ENCODE measurements at places on chromosomes 13 and 19.

DNA sequence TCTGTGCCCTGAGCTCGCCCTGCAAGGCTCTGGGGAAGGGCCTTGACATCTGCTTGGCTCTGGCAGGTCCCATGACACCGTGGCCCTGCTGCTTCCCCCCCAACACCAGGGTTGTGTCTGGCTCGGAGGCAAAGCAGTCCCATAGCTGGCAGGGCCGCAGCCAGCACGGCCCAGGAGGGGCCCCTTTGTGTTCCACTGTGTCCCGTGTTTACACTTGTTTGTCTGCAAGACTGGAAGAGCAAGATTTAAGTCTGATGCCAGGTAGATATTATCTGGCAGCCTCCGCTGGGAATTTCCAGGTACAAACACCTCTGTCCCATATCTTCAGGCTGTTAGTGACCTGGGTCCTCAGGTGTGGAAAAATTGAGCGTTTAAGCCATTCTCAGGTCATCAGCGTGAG, 44.3 kb downstream of the MCF2L start:
- no peak for DNase-seq

- DNase-seq = no peak
Measured at GRCh38 chr19:49887665-49888509, 8.8 kb downstream of the IL4I1 start.

- no peak for DNase-seq
Measured at GRCh38 chr13:93286047-93286446, 59.4 kb downstream of the GPC6 start.

- DNase-seq = peak; percentile 42
Measured at GRCh38 chr19:50147462-50148423, 15.3 kb downstream of the IZUMO2 start.

GRCh38 chr13:50152224-50152623, 137.0 kb downstream of the KCNRG start:
- DNase-seq = no peak

DNA sequence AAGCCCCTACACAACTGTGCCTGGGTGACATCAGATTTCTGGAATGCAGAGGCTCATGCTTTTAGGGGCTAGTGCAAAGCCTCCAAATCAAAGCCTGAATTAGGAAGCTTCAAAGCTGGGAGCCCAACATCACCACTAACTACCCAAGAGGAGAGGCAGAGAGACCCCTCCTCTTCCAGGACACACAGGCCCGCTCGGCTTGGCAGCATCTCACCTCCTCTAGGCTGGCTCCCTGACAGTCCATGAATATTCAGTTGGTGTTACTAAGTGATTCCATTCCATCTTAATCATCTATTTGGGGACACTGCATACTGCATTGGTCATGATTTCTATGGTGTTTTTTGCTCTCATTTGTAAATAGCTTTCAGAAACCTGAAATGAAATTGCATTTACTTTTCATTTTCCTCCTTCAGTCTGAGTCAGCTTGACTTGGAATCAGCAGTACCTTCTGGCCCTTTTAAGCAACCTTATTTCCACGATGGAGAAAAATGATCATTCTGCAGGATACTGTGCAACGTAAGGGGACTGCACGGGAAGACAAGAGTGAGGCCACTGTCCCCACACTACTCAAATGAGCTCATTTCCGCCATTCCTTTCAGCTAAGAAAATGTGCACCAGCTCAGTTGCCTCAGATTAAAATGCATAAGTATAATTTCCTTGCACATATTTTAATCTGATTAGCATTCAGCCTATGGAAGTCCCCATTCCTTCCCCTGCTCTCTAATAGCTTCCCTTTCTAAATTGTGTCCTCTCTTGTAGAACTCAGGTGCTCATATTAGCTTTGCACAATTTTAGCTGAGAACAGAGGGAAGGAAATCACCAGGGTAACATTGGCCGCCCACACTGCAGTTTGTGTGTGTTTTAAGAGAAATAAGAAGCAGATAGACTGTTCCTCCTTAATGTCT, 219.9 kb downstream of the RFC3 start:
- no peak for DNase-seq

DNA sequence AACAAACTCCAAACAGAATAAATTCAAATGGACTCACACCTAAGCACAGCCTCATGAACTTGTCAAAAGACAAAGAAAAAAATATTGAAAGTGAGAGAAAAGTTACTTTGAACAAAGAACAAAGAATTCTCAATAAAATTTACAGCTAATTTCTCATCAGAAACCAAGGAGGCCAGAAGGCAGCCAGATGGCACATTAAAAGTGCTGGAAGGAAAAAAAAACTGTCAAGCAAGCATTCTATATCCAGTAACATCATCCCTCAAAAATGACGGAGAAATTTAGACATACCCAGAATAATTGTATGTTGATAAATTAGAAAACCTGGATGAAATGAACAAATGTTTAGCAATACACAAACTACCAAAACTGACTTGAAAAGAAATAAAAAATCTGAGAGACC, 129.8 kb upstream of the UQCRFS1 start:
- no peak for DNase-seq

GRCh38 chr13:73715911-73716510, 418.2 kb downstream of the KLF12 start:
- DNase-seq = no peak

- no peak for DNase-seq
Measured at GRCh38 chr19:58498316-58499020, 13.3 kb downstream of the SLC27A5 start.

- DNase-seq = no peak
Measured at GRCh38 chr19:49667473-49667872, 1.7 kb downstream of the BCL2L12 start.

- DNase-seq = no peak
Measured at GRCh38 chr19:3604987-3605343, 1.7 kb downstream of the TBXA2R start.

DNA sequence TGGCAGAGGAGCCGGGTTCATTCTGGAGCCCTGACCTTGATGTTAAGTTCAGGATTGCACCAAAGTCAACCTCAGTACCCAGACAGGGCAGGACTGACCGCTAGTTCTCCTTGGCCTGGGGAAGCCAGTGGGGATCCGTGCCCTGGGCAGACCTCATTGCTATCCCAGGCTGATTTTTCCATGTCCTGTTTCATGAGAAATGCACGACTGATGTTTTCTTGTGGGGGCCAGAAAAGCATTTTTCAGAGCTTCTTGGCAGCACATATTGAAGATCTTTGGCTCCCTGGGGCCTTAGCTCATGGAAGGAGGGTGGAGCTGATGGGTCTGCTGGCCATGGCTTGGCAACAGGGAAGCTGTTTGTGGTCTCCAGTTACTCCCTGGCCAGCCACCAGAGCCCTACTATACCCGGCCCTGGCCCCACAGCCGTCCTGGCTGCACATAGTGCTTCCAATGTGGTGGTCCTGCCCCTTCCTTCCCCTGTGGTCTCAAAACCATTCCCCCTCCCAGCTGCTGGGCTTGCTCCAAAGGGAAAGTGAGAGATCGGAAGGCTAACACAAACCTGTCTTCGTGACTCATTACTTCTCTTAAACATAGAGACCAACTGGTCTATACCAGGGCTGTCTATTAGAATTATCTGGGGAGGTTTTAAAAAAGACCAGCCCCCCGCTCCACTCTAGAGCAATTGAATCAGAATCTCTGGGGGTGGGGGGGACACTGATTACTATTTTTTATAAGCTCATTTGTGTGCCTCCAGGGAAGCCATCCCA, 11.2 kb downstream of the IL17D start:
- peak; percentile 89 for DNase-seq

GRCh38 chr19:3538965-3539755, at the start of gene TEKTIP1:
Gene TEKTIP1, plus strand, starts transcription at chr19:3539174. Its CDS starts 4 bp downstream, at chr19:3539178.
- DNase-seq = no peak

DNA sequence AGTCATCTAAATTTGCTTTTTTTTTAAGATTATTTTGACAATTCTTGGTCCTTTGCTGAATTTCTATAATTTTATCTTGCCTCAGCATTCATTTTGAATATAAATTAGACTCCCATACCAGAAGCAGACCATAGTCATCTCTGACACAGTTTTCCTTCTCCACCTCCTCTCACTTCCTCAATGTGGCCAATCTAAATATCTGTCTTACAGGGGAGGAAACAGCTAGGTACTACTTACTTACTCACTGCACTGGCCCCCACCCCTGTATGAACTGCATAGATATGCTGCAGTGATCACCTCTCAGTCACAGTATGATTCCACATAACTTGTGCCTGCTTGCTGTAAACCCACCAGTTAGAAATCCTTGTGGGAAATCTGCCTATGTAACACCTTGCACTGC, 665.6 kb downstream of the FGF9 start:
- no peak for DNase-seq

GRCh38 chr19:29781386-29782259, 30.2 kb upstream of the CCNE1 start:
- no peak for DNase-seq

DNA sequence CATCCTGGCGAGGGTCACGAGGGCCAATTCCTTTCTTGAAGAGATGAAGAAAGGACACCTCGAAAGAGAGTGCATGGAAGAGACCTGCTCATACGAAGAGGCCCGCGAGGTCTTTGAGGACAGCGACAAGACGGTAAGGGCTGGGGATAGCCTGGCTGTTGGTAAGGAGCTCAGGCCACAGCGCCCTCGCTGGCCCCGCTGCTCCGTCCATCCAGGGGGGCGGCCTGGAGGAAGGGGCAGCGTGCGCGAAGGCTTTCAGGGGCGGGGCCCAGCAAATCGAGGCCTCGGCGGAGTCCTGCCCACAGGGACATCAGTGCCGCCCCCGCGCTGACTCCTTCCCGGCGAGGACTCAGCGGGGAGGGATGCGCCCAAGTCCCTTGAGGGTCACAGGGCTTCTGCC, 6.9 kb downstream of the F10 start:
- DNase-seq = no peak

DNA sequence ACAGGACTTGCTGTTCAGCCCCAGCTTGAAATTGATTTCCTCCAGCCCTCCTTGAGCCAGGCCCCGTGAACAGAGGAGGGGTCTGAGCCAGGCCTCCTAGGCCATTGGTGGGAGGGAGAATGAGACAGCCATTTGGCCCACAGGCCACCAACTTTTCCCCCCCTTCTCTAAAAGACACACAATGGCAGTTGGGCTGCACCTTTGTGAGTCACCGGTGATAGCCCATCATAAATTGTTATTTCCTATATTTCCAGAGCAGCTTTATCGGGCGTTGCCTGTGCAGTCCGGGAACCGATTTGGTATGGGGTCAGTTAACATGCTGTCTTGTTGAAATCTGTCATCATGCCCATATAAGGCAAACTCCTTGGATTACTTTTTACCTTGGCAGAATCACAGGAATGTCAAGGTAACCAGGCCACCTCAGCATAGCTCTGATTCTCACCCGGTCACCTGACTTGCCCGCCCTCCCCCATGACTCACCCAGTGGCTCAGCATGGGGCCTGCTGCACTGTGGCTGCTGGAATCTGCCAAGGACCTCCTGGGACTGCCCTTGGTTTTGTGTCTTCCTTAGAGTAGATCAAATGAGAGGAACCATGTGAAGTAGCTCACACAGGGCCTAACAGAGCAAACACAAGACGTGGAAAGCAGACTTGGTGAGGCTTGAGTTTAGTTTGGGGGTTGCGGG, 36.1 kb downstream of the ACTN4 start:
- DNase-seq = peak; percentile 92

DNA sequence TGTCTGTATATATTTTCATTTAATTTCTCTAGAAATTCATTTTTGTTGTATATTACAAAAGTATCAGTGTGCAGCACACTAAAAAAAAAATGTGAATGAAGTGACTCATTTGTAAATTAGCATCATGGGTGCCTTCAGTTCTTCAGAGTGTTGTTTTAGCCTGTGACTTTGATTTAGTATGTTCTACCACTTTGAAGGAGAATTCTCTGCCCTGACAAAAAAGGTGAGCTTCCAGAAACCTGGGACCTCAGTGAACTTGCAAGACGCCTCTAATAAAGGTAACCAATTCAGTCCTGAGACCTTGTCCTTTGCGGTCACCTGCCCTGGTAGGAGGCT, 2.4 kb downstream of the METTL21C start:
- DNase-seq = no peak

GRCh38 chr19:13381827-13382632, 124.2 kb downstream of the CACNA1A start:
- DNase-seq = no peak

- no peak for DNase-seq
Measured at GRCh38 chr19:45935267-45935666, 20.7 kb upstream of the NANOS2 start.

- DNase-seq = no peak
Measured at GRCh38 chr19:28523619-28524018, 689.3 kb downstream of the UQCRFS1 start.

DNA sequence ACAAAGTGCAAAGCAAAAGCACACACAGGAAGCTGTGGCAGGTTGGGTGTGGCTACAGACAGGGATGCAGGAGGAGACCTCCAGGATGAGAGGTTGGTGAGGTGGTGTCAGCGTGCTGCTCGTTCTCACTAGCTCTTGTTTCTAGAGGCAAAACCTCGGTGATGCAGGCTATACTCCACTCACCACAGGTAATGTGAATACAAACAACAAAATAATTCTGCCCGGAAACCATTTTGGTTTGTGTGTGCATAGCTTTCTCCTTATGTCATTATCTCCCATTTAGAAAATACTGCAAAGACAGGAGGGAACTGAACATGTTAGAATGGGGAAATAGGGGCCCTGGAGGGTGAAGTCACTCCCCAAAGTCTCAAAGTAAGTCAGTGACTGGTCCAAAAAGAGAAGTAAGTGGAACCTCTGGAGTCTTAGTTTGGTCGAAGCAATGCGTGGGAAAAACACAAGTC, 9.4 kb downstream of the LCP1 start:
- no peak for DNase-seq

DNA sequence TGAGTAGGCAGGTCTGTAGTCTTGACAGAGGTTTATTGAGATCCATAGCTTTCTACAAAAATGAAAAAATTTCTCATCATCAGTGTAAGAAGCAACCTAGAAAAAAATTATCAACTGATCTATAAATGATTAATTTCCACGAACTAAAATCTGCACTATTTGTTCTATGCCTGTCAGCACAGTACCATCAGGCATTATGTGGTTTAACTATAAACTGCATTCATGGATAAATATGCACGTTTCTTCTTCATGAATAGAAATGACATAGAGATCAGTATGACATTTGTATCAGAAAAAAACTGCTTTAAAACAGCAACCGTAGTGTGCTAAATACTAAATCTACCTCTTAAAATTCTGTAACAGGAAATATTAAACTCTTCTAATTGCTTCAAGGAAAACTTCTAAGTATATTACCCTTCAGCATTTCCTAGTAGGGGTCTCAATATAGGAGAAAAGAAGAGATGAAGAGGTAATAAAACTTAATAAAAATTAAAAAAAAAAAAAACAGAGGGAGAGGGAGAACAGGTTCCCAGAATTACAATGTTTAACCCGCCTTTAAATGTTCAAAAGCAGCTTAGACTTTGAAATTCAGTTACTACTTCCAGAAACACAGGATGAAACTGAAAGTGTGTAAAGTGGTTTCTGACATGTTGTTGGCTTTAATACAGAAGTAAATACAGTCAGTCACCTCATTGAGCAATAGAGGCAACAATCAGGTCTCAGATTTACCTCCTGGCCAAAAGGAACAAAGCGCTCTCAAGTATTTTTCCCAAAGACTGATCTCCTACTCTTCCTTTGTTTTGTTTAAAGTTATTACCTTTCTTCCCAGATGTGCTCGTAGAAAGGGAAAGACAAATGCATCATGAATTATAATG, 144.4 kb downstream of the DIAPH3 start:
- DNase-seq = peak; percentile 7

GRCh38 chr19:39194832-39195542, 1.8 kb upstream of the NCCRP1 start:
- DNase-seq = no peak

Data from LHCN-M2 (cell line).